ENCODE measurements at places on chromosomes 7 and 10.

DNA sequence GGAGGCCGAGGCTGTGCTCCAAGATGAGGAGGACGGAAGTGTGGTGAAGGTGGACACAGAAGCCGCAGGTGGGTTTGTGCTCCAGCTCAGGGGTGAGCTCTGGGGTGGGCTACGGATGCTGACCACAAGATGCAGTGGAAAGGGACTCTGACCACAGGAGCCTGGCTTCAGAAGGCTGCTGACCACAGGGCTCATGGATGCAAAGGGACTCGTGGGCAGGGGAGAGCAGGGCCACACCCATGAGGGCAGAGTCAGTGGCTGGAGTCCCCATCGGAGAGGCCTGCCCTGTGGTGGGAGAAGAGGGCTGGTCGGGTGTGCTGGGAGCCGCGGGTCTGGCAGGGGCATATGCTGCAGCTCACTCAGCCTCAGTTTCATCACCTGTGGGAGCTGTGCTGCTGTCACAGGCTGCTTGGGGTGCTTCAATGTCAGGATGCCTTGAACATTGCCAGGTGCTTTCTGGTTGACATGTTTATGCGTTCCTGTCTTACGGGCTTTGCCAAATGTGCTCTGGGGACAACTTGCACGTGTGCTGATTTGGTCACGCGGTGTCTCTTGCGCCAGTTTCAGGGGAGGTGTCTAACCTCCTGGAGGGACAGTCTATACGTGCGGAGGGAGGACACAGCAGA is 13.7 kb downstream of the SCART1 start:
- no peak for DNase-seq

- DNase-seq: no peak
Measured at GRCh38 chr7:50982626-50983025, 199.9 kb upstream of the GRB10 start.

DNA sequence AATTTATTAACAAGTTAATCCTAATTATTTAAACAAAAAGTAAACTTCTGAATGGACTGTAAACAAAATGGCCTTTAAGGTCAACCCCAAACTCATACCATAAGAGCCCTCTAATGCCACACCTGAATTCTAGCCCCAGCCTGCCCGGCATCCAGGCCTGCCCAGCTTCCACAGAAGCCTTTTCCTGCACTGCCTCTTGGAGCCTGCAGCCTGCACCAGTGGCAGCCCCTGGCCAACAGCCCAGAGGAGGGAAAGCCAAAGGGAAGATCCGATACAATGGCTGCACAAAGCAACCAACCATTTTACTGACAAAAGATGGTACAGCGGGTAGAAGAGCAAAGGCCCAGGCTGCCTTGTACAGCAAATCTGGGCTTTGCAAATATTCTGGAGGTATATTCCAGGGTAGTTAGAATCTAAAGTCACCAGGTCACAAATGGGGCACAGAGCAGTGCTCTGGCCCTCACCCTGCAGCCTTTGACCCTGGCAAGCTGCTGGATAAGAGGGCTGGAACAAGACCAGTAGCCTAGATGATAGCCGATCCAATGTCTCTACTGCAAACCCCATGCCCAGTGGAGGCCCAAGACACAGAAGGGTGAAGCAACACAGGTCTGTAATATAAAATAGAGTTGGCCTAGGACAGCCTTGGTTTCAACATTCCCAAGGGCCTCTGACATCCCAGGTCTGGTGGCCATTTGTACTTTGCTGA is 12.5 kb upstream of the CH25H start:
- DNase-seq: no peak

DNA sequence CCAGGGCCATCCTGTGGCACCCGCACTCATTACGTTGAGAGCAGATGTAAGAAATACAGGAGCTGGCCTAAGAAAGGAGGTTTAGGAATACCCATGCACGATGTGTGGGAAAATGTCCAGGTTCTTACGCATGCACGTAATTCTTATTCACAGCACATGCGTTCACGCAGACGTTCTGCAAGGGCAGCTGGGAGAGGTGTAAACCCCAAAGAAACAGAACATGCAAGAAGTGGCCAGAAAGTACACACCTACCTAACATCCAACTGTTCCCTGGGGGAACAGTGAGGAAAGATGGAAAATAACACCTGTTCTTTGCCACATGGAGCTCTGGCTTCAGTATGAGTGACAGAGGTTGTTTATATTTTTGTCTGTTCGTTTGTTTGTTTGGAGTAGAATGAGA is 285.6 kb downstream of the PRPF18 start:
- DNase-seq: no peak

- DNase-seq: no peak
Measured at GRCh38 chr10:101040061-101040460, 9.0 kb downstream of the SFXN3 start.
